T-helper 9 cell (primary cell): ENCODE measurements at places on chromosomes 6 and 20.

DNA sequence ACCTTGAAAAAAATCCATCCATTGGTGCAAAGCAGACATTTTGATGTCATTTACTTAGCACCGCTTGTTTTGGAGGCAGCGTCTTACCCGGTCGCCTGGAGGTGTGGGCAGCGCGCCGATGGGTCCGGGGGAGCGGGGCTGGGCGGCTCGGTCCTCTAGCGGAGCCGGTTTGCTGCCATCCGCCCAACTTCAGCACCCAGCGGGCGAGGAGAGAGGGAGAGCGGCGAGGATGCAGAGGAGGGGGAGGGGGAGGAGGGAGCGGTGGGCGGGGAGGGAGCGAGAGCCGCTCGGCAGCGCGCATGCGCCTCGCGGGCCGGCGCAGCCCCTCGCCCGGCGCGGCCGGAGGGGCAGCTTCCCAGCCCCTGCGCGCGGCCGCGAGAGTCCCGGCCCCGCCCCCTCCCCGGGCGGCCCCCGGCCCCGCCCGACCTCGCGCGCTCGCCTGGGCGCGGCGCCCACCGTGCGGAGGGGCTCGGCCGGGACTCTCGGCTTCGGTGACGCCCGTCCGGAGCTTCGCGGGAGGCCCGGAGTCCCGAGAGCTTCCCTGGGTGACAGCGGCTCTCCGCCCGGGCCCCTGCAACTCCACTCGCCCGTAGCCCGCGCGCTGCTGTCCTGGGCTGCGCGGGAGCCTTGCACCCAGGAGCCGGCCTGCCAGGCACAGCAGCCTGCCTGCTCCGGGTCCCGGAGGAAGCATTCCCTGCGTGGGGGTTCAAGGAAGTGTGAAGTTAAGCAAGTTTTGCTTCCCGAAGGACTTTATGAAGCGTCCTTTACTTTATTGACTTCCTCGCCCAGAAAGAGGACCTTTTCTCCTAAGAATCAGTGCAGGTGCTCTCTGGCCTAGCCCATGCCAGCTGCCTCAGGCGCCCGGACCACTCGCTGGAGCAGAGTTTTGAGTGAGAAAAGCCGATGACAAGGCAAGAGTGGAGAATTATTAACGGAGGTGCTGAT is at the start of gene RGS17:
Gene RGS17 (minus strand): TSS at position 246 of the 945 bp plus-strand sequence. CDS start 87,264 bp downstream, outside the sequence.
- no peak for DNase-seq

GRCh38 chr6:110217266-110217665 is 37.0 kb downstream of the CDC40 start:
- no peak for DNase-seq

DNA sequence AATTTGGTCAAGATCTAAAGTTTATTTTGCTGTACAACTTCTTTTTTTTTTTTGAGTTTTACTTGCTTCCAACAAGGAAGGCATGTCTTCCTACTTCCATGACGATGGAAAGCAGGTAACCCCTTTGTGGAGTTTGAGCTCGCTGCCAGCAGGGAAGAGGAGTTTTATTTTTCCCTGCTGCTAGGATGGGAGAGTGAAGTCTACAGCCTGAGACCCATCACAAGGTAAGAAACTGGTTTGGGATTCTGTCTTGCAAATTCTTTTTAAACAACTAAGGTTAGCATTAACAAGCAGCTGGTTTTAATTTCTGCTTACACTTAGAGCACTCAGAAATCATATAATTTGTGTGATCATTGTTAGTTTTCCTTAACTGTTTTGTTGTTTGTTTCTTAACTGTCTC is 108.0 kb upstream of the MAP3K4 start:
- DNase-seq = no peak

- no peak for DNase-seq
These were observed 670 bp upstream of the PARD6B start for GRCh38 chr20:50730765-50731054.

GRCh38 chr6:120627612-120628011 is 706.7 kb downstream of the TBC1D32 start:
- DNase-seq = no peak

GRCh38 chr6:66402873-66403272 is 695.8 kb upstream of the EYS start:
- DNase-seq = no peak

- DNase-seq = no peak
These were observed 180.6 kb upstream of the PDE10A start for GRCh38 chr6:165843568-165844113.

GRCh38 chr6:132960720-132961119 is 146.4 kb downstream of the RPS12 start:
- DNase-seq = no peak

DNA sequence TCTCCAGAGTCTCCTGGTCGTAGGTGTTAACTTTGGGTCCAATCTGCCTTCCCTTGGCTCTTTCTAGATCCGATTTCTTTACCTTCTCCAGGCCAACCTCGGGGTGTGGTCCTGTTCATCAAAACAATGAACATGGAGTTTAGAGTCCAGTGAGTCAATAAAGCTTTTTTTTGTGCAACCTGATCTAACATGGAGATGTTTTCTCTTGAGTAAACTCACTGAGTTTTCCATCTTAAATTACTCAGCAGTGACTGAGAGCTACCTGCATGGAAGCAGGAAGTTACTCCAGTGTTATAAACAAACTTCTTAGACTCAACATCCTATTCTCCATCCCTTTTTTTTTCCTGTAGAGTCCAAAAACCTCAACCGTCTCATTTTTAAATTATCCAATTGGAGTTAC is 14.9 kb upstream of the SLC22A1 start:
- DNase-seq = no peak
